ENCODE measurements at places on chromosomes 7 and 10. TPM values are rescaled to one million over a fixed set of nuclear protein-coding genes. Genes with fewer than 3 reads are reported as not detected.

DNA sequence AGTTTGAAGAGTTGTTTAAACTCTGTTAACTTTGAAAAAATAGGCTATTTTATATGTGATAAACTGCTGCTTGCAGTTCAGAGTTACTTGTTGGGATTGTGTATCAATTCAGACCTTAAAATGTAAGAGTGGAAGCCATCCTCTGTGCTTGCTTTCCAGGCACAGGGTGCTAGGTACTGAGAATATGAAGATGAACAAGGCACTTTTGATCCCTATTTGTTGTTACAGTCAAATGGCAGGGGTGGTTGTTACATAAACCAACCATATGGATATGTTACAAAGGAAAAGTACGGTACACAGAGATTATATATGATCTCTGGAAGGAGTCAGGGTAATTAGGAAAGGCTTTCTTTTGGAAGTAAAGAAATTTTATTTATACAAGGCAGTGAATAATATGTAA is 63.8 kb downstream of the REEP3 start:
- DNase-seq, result no peak

DNA sequence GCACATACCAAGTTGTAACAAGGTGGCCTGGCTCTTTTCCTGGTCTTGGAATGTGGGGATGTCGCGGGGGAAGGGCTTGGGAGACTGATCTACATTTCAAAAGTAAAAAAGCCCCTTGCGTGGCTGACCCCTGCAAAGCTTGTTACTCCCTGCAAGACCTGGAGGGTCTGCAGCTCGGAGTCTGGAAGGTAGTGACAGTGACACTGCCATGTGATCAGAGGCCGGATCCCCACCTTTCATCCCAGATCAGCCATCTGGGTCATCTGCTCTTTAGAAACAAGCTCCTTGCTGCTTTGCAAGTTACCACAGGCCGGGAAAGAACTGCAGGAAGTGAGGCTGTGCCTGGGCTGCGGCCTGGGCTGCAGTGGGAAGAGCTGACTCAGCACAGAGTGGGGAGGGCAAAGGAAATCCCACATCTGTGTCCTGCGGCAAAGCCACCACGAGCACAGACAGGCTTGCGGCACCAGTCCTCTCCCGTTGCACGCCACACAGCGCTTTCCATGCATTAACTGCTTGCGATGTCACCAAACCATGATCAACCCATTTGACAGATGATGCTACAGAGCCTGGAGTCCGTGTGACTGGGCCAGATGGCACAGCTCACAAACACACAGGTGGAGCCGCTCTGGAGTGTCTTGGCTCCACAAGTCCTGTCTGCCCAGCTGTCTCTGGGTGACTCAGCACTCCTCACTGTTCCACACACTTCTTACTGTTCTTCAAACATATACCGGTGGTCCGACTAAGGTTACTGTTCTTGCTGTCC is 97.7 kb downstream of the SH3PXD2A start:
- no peak for DNase-seq

DNA sequence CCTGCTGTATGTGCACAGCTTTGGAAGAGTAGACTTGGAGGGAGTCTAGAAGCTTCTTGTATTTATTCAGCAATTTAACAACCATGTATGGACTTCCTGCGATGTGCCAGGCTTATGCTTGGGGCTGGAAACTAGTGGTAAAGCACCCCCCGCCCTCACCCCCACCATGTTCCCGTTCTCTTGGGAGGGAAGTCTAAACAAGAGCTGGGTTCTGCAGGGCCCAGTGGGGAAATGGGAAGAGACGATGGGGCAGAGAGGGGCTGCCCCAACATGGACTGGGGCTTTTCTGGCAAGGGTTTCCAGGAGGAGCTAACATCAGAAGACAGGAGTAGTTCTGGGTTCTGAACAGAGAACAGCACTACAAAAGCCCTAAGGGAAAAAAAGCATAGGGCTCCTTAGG is 8.0 kb downstream of the RASSF4 start:
- DNase-seq, result no peak

Gene TFPI2
- 10.9 TPM for total RNA-seq

DNA sequence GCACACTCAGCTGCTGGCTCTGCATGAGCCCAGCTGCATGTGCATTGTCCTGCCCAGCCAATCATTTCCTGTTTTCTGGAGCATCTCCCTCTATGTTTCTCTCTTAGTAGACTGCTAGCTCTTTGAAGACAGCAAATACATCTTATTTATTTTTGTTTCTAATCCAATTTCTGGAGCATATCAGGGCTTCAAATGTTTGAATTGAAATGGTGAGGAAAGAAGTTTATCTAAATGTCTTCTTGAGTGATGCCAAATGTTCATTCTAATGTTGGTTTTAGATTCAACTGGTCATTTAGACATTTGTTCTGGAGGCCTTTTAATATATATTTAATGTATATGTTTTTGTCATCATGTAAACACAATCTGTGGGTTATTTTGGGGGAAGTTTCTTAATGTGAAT is 141.9 kb downstream of the DNAJB9 start:
- no peak for DNase-seq

Gene SPDYE16
- not detected for total RNA-seq

GRCh38 chr10:2392145-2392812 is 655.0 kb upstream of the ADARB2 start:
- DNase-seq, result no peak

Gene COBL
- total RNA-seq, result 36.5 TPM

Gene WNT8B
- total RNA-seq, result 0.67 TPM

Gene SEMA4G
- 7.6 TPM for total RNA-seq

GRCh38 chr7:136728945-136729344 is 139.5 kb upstream of the CHRM2 start:
- no peak for DNase-seq

DNA sequence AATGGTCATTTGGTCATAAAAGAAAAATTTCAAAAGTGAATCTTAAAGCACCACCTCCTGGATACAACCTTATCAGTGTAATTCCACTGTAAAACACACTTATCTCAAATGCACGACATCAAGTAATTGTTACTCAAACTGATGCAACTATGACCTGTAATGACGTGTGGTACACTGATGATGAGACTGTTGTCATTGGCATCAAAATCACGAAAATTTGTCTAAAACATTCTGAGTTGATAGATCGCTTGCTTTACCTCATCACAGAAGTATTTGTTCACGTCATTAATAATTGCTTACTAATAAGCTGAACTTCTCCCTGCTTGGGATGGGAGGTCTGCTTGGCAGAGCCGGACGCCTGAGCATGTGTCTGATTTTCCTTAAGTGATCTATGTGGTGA is 221.8 kb upstream of the KLF6 start:
- no peak for DNase-seq

DNA sequence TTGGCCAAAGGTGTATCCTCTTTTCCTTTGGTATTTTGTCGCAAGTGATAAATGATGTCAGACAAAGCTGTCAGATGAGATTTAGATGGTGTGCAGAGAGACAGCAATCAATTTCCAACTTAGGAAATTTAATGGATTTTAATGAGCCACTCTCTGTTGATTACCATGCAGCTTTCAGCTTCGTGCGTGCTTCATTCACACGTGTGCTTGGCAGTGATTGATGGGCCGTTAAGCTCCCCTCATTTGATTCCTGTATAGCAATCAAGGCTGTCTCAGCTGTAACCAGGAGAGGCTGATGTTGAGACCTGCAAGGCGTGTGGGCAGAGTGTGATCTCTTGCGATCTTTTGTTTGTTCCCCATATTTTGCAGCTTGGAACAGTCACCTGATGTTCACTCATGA is 439.6 kb downstream of the CALN1 start:
- DNase-seq, result no peak

DNA sequence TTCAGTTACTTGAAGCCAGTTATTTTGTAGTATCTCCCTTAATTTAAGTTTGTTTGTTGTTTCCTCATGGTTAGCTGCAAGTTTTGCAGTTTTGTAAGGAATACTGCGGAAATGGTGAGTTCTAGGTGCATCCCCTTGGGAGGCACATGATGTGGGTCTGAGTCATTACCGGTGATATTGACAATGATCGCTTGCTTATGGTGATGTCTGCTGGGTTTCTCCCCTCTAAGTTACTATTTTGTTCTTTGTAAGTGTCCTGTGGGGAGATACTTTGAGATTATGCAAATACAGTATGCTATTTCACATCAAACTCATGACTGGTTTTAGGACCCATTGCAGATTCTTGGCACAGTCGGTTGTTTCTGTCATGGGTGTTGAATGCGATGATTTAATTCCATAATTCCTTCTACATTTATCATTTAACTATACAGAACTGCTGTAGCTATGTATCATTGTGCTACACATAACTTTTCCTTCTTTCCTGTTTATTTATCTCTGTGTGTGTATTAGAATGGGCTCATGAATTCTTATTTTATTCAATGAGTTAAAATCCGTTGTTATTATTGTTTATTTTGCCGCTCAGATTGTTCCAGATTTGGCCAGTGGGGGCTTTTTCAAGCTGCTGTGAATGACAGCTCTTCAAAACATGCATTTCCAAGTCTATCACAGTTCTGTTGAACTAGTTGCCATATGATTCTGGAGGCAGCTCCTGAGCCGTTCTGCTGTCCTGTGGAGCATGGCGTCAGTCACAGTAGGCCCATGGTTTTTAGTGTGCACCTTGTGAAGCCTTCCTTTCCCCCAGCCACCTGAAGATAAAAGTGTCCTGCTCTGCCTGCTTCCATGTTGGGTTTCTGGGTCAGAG is 18.4 kb downstream of the TSPAN14 start:
- no peak for DNase-seq

DNA sequence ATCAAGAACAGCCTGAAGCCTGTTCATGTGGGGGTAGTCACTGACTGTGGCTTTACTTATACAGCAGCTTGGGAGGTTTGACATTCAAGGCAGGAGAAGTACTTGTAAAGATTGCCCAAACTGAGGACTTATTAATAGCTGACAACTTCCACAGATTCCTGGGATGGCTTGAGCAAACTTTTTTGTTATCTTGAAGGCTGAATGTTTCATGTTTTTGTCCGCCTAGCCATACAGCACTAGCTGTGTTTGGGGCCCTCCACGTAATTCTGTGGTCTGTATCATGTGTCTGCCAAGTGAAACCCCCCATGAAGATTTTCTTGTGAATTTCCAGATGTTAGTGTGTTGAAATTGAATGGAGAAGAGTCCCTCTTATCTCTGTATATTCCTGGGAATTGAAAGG is 38.6 kb downstream of the FAS start:
- DNase-seq, result no peak

- DNase-seq, result no peak
Observed at GRCh38 chr10:125629758-125630376, 53.1 kb downstream of the TEX36 start.

DNA sequence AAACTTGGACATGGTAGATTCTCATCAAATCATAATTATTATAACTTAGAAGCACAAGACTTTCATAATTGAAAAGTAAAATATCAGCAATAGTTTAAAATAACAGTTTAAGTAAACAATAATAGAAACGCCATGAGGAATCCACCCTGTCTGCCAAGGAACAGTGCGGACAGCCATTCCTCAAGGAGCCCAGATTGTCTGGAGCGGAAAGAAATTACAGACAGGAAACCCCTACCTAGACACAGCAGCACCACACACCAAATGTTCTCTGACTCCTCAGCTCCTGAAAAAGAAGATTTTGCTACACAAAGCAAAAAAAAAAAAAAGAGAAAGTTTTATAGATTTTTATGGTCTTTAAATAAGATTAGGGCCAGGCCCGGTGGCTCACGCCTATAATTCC is 21.5 kb upstream of the SEC61G start:
- no peak for DNase-seq

Gene C10orf67
- 0.11 TPM for total RNA-seq

Gene SRRM3
- 17.4 TPM for total RNA-seq

DNA sequence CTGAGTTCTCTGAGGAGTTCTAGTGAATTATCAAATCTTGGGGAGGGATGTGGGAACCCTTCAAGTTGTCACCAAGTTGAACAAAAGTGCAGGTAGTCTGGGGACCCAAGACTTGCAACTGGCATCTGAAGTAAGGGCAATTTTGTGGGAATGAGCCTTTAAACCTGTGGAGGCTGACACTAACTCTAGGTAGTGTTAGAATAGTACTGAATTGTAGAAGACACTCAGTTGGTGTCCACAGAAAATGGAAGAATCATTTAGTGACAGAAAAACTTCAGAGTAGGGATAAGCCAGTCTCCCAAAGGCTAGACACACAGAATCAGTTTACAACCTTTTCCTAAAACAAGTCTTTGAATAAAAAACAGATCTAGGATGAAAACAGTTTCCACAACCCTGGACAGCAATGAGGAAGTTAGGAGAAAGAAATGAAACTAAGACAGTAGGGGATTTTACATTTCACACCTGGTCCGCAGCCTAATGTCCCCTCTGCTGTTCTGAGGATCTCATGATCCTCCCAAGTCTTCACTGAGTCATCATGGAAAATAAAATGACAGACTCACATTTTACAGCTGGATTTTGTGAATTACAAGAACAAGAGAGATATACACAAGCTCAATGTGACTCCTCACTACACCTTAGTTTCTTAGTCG is 23.0 kb upstream of the ING3 start:
- no peak for DNase-seq

- DNase-seq, result no peak
Observed at GRCh38 chr10:95321554-95322301, 30.9 kb upstream of the PDLIM1 start.

Gene PDZD7
- total RNA-seq, result 0.88 TPM

GRCh38 chr10:122450353-122450990 is 4.0 kb upstream of the ARMS2 start:
- no peak for DNase-seq

- DNase-seq, result no peak
Observed at GRCh38 chr7:78018641-78019446, 220.3 kb downstream of the PHTF2 start.

DNA sequence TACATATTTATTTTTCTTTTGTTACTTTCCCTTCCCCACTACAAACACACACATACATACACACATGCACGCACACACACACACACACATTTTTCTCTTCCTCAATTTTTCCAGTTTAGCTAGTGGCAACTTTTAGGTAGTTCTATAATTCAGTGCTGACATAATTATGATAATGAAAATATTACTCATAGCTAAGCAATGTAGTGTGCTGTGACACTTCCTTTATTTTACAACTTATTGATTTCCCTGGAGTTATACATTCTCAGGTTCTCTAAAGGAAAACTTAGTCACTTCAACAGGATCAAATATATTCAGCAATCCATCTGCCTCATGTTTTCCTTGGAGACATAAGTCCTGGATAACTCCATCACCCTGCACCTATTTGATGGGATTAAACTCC is 151.6 kb downstream of the CACNA2D1 start:
- DNase-seq, result no peak

GRCh38 chr7:91694351-91694841 is 186.1 kb downstream of the MTERF1 start:
- DNase-seq, result no peak

DNA sequence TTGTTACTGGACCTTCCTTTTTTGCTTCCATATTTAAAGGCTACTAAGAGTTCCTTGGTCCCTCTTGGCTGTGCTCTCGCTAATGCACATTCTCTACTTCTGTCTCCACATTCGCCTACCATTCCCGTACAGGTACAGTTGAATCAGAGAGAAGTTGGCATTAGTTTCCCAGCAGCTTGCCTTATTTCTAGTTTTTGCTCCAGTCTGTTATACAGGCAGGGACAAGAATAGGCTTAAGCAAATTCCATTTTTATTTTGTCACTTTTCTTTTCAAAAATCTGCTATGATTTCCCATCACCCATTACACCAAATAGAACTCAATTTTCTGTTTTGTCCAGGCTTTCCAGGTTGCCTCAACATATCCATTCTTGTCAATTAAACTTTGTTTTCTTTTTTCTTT is 29.9 kb downstream of the DYNC1I1 start:
- DNase-seq, result no peak

Gene HOXA11
- not detected for total RNA-seq

GRCh38 chr10:3825862-3826351 is 40.9 kb upstream of the KLF6 start:
- DNase-seq, result no peak

Gene NRG3
- 4.3 TPM for total RNA-seq

Gene CCNJ
- 34.7 TPM for total RNA-seq
